ENCODE measurements at places on chromosomes 6 and 20.

DNA sequence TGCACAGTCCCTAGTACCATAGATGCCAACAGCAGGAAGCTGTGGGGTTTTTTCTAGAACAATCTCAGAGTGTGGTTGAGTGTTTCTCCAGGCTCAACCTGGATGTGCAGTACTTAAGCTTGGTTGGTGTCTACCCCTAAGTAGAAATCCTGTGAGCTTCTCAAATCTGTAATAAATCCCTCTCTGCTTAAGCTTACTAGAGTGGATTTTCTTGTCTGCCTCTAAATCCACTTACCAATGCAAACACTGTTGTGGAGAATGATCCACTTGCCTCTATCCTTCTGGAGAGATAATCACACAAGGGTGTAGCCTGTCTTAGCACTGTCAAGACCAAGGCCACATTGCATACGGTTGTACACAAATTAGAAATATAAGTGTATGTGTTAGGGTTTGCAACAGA is 43.3 kb upstream of the CLIC5 start:
- no peak for DNase-seq

GRCh38 chr6:16404456-16404855 is 166.1 kb downstream of the GMPR start:
- DNase-seq = no peak

GRCh38 chr6:135004399-135004798 is 50.2 kb downstream of the HBS1L start:
- DNase-seq = no peak

GRCh38 chr6:46926481-46926880 is 4.7 kb upstream of the ADGRF5 start:
- DNase-seq = no peak

DNA sequence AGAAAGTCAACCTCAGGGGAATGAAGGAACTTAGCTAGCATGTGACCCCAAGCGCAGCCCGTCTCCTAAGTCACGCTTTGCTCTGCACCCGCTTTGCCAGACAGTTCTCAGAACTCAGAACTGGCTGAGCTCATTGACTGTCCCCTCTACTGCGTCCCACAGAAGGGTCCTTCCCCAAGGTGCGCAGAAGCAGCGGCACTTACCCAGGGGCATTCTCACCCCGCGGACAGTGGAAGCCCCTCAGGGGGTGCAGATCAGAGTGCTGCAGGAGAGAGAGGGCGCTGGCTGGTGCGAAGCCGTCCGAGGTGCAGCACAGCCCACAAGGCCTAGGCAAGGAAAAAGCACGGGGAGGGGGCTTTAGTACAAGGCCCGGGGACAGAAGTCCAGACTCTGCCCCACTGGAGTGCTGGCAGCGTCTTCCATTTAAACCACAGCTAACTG is 807 bp downstream of the SNHG17 start:
- no peak for DNase-seq

GRCh38 chr6:142676027-142676443 is 268.9 kb downstream of the HIVEP2 start:
- no peak for DNase-seq

GRCh38 chr20:44959082-44959637 is 1.0 kb downstream of the TOMM34 start:
- no peak for DNase-seq

DNA sequence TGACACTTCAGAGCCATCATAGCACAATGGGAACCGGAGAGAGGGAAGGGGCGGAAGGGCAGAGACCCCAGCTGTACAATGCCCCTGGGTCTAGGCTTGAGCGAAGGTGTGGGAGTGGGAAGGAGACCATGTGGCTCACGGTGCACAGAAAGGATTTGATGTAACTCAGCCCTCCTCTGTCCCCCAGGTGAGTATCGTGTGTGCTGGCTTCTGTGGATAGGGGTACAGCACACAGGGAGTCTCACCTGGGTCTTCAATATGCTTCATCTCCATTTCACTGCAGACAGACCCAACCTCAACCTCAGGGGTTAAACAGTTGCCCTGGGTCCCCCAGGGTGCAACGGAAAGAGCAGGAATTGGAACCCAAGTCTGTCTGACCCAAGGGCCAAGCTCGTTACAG is 122.2 kb downstream of the CDH26 start:
- no peak for DNase-seq
